SJSA1 (cell line): ENCODE measurements at places on chromosomes 6 and 20.

GRCh38 chr6:47349931-47350330 lies 40.2 kb upstream of the TNFRSF21 start:
- DNase-seq: no peak

GRCh38 chr6:131001945-131002660 lies 60.9 kb downstream of the EPB41L2 start:
- DNase-seq: no peak

- DNase-seq: no peak
These were observed 18.2 kb downstream of the PPARD start for GRCh38 chr6:35360349-35361138.

GRCh38 chr20:46122071-46122470 lies 4.0 kb downstream of the CD40 start:
- no peak for DNase-seq

DNA sequence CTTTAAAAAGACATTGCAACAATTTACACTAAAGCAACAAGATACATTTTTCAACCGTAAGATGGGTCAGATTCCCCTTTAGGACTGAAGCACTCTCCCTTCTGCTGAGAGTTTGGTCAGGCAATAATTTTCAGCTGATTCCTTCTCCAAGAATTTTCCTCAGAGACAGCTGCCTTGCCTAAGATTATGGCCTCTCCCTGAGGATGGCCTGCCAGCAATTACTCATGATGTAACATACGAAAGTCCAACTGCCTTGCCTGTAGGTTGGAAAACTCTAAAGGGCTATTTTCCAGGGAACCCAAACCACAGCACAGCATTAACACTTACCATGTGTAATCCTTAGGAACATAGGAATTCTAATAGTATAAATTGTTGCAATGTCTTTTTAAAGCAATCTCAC lies 229.1 kb upstream of the FLRT3 start:
- no peak for DNase-seq

- no peak for DNase-seq
These were observed 153.4 kb downstream of the FAXC start for GRCh38 chr6:99195986-99196655.

DNA sequence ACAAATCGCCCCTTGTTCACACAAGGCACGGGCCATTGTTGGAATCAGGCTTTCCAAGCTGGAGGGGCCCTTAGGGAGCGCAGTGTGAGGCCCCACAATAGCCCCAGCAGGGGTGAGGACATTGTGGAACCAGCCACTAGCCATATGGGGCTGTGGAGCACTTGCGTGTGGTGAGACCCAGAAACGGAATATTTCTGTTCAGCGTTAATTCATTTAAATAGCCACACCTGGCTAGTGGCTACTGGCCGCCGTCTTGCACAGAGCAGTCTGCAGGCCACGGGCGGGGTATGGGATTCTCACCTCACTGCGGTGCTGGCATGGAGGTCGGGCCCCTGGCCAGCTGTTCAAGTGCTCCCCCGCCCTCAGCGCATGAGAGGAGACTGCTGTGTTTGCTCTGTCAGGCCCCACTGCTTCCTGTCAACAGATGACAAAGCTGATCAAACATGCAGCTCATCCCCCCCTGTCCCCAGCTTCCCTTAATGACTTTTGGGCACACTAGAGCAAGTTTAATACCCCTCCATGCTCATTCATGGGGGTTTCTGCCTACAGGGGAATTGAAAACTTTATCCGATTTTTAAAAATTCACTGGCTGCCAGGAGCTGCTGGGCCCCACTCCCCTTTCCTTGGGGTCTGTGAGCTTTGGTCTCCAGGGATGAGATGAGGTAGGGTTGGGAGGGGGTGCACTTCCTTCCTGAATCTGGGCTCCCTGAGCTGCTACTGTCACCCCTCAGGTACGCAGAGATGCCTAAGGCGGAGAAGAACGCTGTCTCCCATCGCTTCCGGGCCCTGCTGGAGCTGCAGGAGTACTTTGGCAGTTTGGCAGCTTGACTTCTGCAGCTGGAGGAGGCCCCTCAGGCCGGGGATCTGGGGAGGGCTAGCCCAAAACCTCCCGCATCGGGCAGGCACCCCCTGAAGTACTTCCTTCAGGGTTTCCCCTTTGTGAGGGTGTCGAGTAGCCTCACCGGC lies 13.6 kb downstream of the ITPA start:
- no peak for DNase-seq

DNA sequence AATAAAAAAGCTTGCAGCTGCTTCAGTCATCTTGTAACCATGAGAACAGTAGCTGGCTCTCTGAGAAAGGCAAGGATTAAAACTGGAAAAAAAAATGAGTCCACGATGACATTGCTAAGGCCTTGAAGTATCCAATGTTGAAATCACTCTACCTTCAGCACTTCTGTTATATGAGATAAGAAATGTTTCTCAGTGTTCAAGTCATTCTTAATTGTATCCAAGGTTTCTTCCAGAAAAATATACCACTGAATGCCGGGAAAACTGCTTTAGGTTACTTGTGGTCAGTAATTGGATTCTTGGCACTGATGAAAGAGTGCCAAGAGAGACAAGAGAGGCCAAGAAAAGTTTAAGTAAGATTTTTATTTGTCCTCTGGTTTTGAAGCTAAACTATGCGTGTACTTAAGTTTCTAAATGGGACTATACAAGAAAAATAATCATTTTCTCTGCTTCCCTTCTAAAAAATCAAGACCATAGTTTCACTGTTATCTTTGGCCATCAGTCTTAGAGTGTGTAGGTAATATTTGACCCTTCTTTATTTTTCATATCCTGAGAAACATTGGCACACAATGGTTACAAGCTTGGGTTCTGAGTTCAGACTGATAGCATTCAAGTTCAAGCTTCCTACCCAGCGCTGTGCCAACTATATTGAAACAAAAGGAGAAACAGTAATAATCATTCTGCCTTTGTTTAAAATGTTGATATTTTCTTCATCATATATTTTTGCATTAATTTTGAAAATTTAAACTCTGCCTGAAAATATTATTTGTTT lies 84.6 kb downstream of the TRDN start:
- DNase-seq: no peak

DNA sequence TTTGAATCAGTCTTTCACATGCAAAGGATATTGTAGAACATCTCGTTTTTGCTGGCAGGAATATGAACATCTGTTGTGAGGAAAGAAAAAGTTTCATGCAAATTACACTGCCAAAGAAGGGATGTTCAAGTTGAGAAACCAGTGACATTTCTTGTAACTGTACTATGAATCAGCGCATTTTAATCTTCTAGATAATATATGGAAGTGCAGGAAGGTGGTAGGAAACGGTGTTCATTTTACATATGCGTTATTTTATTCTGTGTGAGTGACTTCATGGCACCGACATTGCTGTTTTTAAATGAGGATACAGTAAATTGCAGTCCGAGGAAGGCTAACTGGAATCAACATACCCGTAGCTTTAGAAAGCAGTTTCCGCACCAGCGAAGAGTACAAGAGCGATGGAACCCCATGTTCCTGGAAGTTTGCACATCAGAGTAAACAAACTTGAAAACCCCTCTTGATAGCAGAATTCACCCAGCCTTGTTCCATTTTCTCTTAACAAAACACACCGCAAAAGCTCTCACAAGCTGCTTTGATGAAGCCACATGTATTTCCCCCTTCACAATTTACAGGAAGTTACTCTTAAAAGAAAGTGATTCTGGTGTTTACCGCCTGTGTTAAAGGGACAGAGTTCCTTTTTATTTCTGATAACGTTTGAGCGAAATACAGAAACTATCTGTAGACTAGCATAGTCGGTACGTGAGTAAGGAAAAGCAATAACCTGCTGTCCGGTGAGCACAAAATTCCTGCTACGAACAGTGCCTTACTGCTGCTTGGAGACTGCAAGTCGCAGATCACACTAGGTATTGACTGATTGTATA lies 11.5 kb downstream of the PRDM1 start:
- DNase-seq: peak; percentile 58

- peak; percentile 52 for DNase-seq
These were observed 1.9 kb downstream of the PNRC1 start for GRCh38 chr6:89082486-89082891.

DNA sequence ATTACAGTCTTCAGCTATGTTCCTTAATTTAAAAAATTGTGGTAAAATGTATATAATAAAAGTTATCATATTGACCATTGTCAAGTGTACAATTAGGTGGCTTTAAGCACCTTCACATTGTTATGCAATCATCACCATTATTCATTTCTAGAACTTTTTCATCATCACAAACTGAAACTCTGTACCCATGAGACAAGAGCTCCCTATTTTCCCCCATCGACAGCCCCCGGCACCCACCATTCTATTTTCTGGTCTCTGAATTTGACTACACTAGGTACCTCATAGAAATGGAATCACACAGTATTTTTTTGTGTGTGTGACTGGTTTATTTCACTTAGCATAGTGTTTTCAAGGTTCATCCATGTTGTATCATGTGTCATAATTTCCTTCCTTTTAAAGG lies 39.7 kb upstream of the FYN start:
- DNase-seq: no peak

- DNase-seq: peak; percentile 9
These were observed 231.8 kb upstream of the RREB1 start for GRCh38 chr6:6875818-6876470.

DNA sequence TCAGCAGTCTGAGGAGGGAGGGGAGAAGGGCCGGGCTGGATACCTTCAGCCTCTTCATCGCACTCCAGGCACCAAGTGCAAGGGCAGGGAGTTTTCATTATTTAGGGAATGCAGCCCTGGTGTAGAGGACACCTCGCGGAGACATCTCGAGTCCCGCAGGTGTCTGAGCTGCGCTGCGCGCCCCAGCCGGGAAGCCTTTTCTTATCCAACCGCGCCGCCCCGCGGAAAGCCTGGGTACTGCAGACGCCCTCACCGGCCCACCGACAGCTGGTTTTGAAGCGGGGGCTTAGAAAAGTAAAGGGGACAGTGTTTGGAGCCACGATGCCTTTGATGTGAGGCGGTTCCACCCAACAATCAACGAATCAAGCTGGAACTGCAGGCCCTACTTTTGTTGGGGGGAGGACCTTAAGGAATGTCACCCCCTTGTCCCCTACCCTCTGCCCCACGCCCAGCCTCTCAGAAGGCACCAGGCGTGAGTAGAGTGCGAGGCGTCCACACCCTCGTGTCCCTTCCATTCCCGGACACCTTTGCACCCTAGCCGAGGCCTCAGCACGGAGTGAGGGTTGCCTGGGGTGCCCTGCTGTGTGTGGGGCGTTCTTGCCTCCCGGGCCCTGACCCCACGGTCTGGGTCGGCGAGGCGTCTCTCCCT lies 8.6 kb downstream of the NKX2-2 start:
- no peak for DNase-seq

DNA sequence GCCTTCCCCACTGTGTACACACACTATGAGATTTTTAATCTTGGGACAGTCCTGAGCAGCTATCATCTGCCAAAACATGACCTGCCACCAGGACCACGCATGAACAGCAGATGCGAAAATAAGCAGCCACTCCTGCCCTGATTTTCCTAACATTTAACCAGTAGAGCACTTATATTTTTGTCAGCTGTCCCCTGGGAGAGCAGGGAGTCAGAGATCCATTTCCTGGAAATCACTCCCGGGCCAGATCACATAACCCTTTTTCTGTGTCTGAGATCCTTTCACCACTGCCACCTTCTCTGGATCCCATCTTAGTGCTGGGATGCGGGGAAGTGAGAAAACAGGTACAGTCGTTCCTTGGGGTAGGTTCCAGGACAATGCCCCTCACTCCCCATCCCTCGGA lies 5.7 kb downstream of the SDCBP2 start:
- DNase-seq: peak; percentile 23

GRCh38 chr6:17721671-17722070 lies 14.9 kb upstream of the NUP153 start:
- no peak for DNase-seq

DNA sequence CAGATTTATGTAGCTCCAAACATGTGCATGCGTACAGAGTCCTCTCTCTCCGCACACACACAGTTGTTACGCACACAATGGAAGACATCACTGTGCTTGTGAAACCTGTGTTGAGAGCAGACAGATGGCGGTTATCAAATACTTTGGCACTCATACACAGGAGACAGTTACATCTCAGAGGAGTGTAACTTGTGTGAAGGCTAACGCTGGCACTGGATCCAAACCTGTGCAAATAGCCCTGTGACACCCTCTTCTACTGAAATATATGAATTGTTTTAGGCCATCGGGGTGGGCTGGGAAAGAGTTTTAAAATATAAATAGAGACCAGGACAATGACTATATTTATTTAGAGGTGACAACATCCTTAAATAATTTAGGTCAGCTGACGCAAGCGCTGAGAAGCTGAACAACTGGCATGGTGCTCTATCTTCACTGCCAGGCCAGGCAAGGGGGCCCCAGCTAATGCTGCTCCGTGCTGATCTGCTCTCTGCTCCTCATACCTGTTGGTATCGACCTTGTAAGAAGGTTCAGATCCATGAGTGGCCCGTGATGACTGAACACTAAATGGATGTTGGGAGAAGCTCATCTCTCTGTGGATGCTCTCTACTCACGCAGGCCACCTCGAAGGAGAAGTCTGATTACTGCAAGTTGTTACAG lies 69.4 kb downstream of the FOXC1 start:
- peak; percentile 47 for DNase-seq

DNA sequence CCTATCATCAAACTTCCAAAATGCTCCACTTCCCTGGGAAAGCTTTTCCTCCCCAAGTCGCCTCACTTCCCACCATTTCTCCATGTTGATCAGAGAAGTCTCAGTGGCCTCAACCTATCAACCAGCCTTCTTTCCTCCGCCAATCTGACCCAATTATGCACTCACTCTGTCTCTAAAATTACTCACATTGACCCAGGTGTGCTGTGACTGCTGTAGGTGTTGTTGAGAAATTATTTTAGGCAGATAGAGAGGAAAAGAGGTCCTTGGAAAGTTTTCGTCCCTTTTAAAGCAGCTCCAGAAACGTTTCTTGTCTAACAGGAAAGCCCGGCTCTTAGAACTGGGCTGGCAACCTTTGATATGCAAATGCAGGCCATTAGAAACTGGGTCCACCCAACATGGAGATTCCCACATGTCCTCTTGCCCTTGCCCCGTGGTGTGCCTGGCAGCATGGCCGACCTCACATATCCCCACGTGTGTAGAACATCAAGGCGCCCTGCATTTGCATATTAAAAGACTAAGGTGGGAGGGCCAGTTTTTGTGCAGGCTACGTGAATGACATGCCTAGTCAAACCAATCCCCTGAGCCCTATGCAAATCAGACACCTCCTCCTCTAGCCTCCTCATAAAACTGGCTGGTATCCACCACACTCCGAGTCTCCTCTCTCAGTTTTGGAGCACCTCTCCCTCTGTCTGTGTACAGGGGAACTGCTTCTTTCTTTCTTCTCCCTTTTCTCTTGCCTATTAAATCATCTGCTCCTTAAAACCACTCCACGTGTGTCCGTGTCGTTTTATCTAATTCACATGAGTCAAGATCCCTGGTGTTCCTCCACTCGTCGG lies 12.9 kb downstream of the IPCEF1 start:
- no peak for DNase-seq

- DNase-seq: no peak
These were observed 83.5 kb upstream of the ZNF184 start for GRCh38 chr6:27556406-27556805.
